ENCODE measurements at places on chromosomes 7 and 10.

- no peak for DNase-seq
These were observed 1.5 kb downstream of the MKX start for GRCh38 chr10:27743877-27744801.

- no peak for DNase-seq
These were observed 86.3 kb downstream of the RNF216 start for GRCh38 chr7:5694912-5695726.

DNA sequence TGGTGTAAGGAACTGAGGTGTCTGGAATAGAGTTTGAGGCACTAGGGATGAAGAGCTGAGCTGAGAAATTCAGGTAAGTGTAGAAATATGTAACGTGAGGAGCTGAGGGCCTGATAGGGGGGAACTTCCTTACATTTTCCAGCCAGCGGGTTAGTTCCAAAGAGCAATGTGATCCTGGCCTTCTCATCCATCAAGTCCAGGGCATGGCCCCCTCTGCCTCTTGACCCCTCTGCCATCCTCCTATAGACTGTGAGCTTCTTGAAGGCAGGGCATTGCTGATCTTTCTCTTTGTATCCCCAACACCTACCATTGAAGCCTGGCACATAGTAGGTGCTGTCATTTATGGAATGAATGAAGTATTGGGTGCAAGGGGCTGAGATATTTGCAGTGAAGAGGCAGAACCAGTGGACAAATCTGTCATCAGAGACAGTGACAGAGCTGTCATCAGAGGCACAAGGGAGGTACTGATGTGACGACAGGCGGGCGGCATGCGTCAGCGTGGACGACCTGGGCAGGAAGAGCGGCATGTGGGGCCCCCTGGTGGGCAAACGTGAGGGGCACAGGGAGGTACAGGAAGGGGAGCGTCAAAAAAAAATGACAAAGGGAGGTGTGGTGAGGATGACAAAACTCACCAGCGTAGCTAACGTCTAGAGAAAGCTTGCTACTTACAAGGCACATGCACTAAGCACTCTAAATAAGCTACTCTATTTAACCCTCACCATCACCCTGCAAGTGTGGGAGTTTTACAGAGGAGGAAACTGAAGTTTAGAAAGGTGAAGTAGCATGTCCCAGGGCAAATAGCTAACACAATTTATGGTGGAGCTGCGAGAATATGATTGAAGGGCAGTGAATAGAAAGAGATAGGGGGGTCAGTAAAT lies 5.2 kb upstream of the CAMK2G start:
- no peak for DNase-seq

DNA sequence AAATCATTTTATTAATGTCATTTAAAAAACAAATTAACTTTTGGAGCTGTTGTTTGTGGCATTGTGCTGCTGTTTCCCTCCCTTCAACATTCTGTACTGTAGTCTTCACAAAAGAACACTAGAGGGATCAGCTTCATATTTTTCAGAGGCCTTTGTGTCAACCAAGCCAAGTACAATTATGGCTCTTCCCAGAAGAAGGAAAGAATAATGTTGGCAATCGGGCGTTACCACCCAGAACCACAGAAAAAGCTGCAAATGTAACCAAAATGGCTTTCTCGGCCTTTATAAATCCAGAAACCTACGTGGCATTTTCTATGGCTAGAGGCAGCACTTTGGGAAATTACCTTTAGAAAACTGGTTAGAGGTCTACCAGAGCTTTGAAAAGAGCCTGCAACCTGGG lies 98.8 kb upstream of the COL1A2 start:
- peak; percentile 40 for DNase-seq

DNA sequence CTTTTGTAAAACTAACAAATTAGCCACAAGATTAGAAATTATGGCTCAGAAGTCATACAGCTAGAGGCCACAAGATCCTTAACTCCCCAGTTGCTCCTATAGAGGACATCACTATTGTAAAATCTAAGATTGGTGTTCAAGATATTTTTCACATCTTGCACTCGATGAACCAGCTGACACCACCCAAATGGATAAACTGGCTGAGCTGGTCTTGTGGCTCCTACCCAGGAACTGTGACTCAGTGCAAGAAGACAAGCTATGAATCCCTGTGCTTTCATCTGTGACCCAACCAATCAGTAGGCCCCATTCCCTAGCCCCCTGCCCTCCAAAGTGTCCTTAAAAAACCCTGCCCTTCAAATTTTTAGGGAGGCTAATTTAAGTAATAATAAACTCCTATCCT lies 27.9 kb upstream of the R3HCC1L start:
- DNase-seq, result no peak

- no peak for DNase-seq
These were observed 84.4 kb upstream of the NOBOX start for GRCh38 chr7:144487901-144488300.

DNA sequence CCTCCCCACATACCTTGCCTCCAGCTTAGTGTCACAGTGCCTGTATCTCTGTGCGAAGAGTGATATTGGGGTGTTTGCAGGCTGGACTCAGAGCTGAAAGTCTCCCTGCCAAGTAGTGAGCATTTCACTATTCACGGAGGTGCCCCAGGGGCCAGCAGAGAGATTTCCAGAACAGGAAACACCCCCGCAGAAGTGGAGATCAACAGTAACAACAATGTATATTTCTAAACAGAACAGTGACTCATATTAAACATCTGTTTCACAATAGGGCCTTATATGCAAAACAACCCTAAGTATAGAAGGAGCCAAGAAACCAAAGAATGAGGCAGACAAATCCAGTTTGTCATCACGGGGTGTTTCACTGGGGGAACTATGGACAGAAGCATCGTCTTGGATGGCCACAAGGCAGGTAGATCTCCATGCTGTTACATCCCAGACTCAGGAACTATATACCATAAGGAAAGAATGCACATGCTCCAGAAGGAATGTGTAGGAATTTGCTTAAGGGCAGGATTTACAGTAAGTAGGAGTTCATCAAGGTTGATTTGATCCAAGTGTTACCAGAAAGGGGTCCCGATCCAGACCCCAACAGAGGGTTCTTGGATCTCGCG lies 29.3 kb upstream of the CCL24 start:
- no peak for DNase-seq

DNA sequence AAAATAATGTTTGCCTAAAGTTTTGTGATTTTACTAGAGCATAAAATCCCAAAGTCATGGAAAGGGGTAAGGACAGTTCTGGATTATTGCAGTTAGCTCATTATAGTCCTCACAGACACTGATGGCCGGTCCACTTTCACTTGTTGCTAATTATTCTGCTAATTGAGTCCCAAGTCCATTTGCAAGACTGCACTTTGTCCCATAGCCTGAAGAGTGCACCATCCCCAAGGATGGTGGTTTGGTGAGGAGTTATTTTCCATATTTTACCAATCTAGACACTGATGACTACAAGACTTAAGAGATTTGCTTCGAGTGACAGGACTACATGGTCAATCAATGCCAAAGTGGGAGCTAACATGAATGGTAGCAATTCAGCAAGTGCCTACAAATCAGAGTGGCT lies 181.8 kb upstream of the CACNA2D1 start:
- DNase-seq, result no peak

GRCh38 chr7:29486191-29486700 lies 77.4 kb upstream of the PRR15 start:
- no peak for DNase-seq

DNA sequence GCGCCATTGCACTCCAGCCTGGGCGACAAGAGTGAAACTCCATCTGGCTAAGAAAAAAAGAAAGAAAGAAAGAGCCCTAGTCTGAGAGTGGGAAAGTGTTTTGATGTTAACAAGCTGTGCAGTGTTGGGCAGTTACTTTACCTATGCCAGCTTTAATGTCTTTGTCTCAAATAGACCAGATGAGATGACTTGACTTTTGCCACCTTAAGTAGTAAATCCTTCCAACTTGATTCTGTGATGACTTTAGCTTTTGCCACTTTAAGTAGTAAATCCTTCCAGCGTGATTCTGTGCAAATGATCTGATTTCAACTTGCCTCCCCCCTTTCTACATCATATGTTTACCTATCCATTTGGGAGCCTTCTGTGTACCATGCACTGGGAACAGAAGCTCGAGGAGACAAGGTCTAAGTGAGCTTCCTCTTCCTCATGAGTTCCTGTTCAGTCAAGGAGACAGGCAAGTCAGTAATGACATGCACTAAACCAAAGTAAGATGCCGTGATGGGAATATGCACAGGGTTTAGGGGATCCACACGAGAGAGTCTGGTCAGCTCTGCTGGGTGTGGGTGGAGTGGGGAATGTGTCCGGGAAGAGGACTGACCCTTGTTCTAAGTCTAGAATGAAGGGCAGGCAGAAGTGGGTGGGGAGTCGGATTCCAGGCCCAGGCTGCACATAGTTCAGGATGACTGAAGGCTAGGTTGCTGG lies 17.2 kb downstream of the INPP5F start:
- DNase-seq, result no peak

All from SHP77 treated with DMSO at 0.1 percent for 48 hours (cell line).